ENCODE measurements at places on chromosomes 16 and 17. TPM values are rescaled to one million over a fixed set of nuclear protein-coding genes. Genes with fewer than 3 reads are reported as not detected.

The HOXB4 gene
- 0.65 TPM for total RNA-seq

The KRTAP9-2 gene
- total RNA-seq = not detected

The ANKRD40CL gene
- not detected for total RNA-seq

DNA sequence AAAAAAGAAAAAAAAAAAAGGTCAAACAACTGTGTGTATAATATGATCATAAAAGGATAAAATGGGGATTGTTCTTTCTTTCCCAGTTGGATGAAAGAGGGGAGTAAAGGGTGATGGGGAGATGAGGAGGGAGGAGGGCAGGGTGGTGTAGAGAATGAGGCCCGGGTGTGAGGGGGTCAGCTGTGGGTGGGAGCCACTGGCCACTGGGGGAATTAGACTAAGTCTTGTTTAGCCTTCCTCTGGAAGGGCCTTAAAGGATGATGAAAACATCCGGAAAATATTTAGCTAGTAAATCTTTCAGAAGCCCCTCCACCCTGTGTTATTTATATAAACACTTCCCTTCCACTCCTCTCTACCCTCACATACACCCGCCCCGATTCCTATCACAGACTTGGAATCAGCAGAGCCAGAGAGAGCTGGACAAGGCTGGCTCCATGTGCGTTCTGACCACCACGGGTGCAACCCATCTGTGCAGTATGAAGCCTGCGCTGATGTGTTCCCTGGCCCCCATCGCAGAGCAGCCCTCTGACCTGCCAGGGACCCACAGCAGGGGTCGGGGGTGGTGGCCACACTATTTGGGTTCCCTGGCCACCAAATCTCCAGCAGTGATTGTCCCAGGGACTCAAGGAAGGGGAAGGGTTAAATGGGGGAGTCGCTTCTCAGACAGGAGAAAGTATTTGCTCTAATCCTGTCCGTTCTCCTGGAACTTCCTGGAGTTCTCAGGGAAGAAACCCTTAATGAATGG lies 72.7 kb downstream of the GAS7 start:
- no peak for DNase-seq

- DNase-seq = no peak
These were observed 13.7 kb downstream of the WNT9B start for GRCh38 chr17:46865100-46865499.

DNA sequence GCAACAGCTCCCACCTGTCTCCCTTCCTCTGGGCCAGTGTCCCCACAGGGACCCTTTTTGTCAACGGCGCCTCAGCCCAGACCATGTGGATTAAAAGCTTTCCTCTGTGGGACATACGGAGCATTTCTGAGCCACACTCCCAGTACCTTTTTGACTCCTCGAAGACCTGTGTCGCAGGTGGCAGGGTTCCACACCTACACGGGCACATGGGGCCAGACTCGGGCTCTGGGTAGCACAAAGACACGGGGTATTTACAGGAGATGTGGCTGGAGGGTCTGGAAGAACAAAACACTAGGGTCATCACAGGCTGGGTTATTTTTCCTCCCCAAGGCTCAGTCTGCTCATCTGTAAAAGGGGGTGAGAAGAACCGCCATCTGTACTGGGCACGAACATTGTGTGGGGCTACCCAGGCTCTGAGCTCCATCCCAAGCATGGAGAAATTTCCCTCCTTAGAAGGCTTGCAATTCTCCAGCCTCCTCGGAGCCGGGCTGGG lies 32.5 kb upstream of the SNN start:
- DNase-seq = no peak

GRCh38 chr17:64232466-64233262 lies 30.4 kb downstream of the TEX2 start:
- no peak for DNase-seq

DNA sequence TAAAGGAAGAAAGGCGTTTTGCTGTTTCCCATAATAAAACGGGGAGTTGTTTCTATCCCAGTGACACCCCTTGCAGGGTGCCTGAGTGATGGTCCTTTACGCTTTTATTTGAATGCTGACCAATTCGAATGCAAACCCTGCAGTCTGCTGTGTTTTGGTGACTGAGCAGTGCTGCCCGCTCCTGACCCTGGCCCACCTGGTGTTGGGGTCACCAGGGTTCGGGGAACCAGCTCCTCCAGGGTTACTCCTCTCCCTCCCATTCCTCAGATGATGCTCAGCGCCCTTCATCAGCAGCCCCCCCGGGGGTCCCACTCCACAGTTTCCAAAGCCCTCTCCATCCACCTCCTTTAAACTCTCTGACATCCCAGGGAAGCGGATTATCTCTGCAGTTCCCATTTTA lies 6.0 kb downstream of the CA4 start:
- DNase-seq = no peak

The PLLP gene
- total RNA-seq = 2.7 TPM

DNA sequence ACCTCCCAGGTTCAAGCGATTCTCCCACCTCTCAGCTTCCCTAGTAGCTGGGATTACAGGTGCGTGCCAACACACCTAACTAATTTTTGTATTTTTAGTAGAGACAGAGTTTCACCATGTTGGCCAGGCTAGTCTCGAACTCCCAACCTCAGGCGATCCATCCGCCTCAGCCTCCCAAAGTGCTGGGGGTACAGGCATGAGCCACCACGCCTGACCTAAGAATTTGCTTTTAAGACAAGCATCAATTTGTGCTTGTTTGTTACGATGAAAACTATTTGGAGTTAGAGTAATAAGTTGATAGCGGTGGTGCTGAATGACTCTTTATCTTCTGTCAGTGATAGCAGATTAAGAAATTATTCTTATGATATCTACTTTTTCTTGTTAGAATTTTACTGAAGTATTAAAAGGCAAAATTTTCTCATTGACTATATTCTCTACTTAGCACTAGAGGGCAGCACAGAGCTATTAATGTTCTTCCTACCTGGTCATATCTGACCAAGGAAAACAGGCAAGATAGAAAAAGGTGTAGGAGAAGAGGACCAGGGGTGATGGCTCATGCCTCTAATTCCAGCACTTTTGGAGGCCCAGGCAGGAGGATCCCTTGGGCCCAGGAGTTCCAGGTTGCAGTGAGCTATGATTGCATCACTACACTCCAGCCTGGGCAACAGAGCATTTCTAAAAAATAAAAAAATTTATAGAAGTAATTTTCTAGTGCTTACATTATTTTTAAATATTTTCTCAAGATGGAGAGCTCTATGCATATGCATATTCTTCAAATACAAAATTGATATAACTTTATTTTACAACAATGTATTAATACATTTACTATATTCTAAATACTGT lies 24.5 kb downstream of the STXBP4 start:
- no peak for DNase-seq

The TBC1D3L gene
- 0.08 TPM for total RNA-seq

GRCh38 chr17:15513058-15513791 lies 45.8 kb upstream of the CDRT4 start:
- no peak for DNase-seq

GRCh38 chr16:84465154-84465553 lies 39.3 kb downstream of the MEAK7 start:
- DNase-seq = peak; percentile 24

- DNase-seq = no peak
These were observed 9.0 kb downstream of the RAB11FIP4 start for GRCh38 chr17:31400481-31400950.

The DHX58 gene
- total RNA-seq = 20.2 TPM

The GNG13 gene
- not detected for total RNA-seq

DNA sequence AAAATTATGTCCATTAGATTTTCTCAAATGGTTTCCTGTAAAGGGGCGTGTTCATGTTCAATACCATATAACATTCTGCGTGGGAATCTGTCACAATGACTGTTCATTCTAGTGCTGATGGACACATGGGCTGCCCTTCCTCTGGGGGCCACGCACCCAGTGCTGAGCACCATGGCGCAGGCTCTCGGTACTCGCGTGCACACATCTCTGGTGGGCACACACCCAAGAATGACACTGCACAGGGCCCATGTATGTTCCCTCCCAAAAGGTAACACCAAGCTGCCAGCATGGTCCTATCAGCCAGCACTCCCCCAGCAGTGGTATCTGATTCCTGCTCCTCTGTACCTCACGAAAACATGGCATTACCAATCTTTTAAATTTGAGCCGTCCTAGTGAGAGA lies 13.7 kb downstream of the B9D1 start:
- DNase-seq = no peak

The HS3ST3B1 gene
- total RNA-seq = 33.5 TPM

The ABCC12 gene
- not detected for total RNA-seq

The ADGRG1 gene
- 3.3 TPM for total RNA-seq

- no peak for DNase-seq
These were observed 287.2 kb upstream of the HSBP1 start for GRCh38 chr16:83520596-83520995.

DNA sequence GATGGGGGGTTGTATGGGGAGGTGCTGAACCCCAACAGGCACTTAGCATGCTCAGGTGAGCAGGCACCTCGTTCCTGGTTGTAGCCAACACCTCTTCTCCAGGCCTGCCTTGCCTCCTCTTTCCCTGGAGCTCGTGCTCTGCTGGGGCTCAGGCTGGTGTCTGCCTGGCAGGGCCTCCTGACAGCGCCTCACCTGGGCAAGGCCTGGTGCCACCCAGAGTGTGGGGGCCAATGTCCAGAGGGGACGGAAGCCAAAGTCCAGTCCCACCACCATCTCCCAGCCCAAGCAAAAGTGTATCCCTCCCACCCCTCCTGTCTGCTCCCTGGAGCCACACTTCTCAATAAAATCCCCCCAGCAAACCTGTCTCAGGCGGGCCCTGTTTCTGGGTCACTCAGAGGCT lies 304.2 kb upstream of the TNRC6C start:
- DNase-seq = no peak

The TNP2 gene
- not detected for total RNA-seq

DNA sequence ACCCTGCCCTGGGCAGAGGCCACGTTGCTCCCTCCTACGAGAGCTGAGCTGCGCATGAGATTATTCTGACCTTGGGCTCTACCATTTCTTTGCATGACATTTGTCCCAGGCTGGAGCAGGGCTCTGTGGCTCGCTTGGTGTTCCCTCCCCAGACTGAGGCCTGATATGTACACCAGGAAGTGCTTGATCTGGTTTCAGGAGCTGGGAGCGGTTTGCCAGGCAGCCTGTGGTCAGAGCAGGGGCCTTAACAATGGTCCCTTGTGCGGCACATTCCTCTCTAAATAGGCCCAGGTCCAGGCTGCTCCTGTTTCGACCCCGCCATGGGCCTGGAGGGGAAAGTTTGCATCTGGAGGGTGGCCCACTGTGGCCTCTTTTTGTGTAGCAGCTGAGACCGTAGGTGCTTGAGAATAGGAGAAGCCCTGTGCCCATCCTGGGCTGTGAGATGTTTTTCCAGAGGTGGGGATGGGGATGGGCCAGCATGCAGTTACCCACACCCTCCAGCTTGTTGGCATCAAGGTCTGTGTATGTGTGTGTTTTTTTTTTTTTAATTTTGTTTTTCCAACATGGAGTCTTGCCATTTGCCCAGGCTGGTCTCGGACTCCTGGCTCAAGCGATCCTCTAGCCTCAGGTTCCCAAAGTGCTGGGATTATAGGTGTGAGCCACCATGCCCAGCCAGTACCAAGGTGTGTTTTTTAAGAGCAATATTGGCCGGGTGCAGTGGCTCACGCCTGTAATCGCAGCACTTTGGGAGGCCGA lies 253.9 kb downstream of the SEC14L1 start:
- no peak for DNase-seq

- no peak for DNase-seq
These were observed 2.5 kb downstream of the RNF166 start for GRCh38 chr16:88703486-88704309.

DNA sequence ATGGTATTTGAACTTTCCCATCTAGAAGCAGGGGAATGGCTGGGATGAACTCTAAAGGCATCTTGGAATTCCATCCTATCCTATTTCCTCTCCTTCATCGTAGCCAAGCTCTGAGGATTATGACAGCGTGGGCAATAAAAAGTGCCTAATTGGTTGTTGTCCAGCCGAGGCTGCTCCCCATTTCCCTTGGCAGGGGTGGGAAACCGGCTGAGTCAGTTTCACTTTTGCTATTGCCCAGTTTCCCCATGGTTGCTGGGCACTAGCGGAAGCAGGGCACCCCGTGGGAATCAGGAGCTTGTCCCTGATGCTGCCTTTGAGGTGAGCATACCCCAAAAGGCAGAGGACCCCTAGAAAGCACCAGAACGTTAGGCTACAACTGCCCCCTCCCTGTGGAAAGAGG lies 13.8 kb upstream of the SP2 start:
- no peak for DNase-seq

The G6PC1 gene
- 23.8 TPM for total RNA-seq

The CCT6B gene
- total RNA-seq = 1.9 TPM

- DNase-seq = no peak
These were observed 265.9 kb downstream of the CDH8 start for GRCh38 chr16:61770301-61770700.

The MYH2 gene
- total RNA-seq = under 0.01 TPM

DNA sequence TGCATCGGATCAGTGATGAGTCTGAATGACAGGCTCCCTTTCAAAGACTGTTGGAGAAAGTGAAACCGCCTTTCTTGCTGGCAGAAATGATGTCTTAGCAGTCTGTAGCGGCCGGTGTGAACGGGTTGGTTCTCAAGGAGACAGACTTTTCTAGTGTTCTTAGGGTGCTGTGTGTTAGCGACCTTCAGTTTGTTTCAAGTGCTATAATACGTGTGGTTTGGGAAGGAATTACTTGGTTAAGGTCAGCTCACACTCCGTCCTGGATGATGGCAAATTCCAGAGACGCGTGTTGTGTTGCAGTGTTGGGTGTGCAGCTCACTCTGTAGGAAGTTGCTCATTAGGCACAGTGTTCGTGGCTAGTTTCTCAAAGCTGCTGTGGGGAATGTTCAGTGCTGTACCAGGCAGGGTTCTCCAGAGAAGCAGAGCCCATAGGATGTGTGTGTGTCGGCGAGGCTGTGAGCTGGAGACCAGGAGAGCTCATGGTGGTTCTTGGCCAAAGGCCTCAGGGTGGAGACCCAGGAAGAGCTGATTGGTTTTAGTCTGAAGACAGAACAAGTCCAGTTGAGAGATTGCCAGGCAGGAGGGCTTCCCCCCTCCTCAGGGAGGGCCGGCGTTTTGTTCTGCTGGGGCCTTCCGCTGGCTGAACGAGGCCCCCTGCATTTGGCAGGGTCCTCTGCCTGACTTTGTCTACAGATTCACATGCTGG lies 37.6 kb downstream of the ZNF750 start:
- DNase-seq = no peak

GRCh38 chr17:36920032-36921005 lies 17.0 kb upstream of the LHX1 start:
- DNase-seq = no peak

- DNase-seq = no peak
These were observed 311.6 kb downstream of the FOXL1 start for GRCh38 chr16:86889974-86890373.

DNA sequence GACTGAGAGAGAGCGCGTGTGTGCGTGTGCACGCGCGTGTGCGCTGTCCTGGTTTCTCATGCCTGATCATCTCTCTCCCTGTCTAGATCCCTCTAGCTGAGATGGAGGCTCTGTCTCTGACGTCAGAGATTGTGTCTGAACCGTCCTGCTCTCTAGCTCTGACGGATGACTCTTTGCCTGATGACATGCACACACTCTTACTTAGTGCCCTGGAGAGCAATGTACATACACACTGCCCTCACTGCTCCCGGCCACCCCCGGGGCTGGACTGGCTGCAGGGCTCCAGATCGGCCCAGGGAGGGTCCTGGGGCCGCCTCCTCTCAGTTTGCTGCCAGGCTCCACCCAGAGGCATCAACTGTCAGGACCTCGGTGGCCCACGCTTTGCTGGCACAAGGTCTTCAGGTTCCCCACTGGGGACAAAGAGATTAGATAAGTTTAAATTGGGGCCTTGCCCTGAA lies 13.1 kb upstream of the ABCC3 start:
- DNase-seq = no peak

The C16orf95 gene
- total RNA-seq = 2.0 TPM

Data from liver (tissue), 10 donors.